ENCODE measurements at places on chromosomes 16 and 17.

DNA sequence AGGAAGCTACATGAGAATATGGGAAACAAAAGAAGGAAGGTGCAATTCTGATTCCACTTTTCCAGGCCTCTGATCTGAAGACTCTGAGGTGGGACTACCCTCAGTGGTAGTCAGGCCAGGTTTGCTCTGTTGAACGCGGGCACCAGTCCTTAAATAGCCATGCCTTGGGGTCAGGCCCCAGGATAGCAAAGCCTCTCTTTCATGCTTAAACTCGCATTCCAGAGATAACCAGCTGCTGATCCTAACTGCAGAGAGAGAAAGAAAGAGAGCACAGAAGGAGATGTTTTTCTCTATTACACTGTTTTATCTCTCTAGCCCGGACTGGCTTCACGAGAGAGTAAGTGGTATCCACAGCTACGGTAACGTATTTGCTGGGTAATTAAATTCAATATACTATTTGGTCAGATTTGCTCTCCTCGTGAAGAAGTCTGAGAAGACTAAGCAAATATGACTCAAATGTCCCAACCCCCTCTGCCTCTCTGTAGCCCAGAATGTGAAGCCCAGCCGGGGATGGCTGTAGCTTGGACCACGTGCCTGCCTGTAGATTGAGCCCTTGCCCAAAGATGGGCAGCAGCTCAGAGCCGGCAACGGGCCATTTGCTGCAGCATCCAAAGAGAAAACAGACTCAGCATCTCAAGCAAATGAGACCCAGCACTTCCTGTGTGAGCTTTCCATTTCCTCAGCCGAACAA lies 122.2 kb downstream of the SMG6 start:
- DNase-seq: peak; percentile 73

- DNase-seq: no peak
Measured at GRCh38 chr16:7545251-7545650, 212.6 kb downstream of the RBFOX1 start.

GRCh38 chr17:31580706-31581490 lies 189.4 kb downstream of the RAB11FIP4 start:
- no peak for DNase-seq

GRCh38 chr16:51696376-51696775 lies 545.3 kb upstream of the SALL1 start:
- DNase-seq: no peak

- no peak for DNase-seq
Measured at GRCh38 chr16:2438121-2438520, 8.9 kb downstream of the CCNF start.

- no peak for DNase-seq
Measured at GRCh38 chr16:76583945-76584344, 306.7 kb downstream of the CNTNAP4 start.

DNA sequence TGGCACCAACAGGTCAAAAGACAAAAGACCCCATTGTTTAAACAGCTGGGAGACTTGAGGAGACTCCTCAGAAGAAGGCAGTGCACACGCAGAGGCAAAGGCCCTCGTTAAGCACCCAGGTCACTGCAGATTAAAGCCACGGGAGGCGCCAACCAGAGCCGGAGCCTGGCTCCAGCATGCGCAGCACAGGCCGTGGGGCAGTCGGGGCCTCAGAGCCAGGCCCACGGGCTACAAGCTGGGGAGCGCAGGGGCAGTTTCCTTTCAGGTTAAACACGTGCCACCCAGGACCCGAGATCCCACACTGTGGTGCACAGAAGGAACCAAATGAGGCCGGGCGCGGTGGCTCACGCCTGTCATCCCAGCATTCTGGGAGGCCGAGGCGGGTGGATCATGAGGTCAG lies 9.2 kb downstream of the PIEZO1 start:
- DNase-seq: no peak

DNA sequence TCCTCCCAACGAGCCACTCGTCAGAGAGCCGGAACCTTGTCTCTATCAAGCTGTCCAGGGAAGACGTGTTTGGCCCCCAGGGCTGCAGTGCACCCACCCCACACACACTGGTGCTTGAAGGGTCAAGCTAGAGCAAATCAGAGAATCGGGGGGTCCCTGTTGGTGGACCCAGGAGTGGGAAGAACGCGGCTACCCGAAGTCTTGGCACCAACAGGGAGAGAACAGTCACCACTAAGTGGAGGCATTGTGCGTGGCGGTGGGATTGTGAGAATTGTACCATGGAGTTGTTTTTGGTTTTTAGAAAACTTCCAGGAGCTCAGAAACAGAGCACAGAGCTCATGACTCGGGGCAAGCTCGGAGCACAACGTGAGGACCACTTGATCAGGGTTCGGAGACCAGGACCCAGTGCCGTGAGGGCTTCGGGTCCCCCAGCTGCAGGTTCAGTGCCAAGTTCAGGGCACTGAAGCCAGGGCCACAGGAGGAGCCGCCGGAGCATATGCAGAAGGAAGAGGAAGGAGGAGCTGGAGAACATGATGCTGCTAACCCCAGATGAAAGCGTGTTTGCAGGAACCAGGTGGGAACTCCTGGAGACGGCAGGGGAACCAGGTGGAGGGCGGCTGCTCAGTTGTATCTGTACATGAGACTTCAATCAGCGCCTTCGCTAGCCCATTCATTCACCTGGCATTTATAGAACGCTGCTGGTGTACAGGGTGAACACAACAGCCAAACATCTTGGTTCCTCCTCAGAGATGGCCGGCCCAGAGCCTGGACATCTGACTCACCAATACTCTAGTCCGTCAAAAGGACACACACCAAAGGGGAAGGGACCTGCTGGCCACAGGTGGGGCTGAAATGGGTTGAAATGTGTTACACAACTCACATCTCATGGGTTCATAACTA lies 42.8 kb downstream of the METRNL start:
- DNase-seq: no peak

DNA sequence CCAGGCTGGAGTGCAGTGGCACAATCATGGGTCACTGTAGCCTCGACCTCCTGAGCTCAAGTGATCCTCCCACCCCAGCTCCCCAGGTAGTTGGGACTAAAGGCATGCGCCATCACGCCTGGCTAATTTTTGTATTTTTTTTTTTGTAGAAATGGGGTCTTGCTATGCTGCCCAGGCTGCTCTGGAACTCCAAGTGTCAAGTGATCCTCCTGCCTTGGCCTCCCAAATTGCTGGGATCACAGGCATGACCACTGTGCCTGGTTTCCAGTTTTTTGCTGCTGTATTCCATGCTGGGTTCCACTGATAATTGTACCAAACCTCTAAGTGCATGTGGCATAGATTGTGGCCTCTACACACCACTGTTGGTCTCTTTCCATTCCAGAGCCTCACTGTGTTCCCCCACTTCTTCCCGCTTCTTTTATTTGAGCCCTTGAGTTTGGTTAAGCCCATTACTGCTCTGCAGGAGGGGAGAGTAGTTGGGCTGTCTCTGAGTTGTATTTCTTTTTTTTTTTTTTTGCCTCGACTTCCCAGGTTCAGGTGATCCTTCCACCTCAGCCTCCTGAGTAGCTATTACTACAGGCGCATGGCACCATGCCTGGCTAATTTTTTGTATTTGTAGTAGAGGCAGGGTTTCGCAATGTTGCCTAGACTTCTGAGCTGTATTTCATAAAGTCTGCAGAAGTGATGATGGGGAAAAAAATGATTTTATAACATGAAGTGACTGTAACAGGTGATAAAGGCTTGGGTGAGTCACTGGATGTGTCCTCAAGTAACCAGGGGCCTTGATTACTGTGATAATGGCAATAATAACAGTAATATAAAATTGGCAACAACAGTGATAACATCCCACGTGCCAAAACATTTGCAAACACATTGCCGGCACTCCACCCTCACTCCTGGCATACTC lies 30.0 kb downstream of the EEF2K start:
- no peak for DNase-seq

GRCh38 chr17:70478902-70479301 lies 309.6 kb downstream of the KCNJ2 start:
- no peak for DNase-seq

DNA sequence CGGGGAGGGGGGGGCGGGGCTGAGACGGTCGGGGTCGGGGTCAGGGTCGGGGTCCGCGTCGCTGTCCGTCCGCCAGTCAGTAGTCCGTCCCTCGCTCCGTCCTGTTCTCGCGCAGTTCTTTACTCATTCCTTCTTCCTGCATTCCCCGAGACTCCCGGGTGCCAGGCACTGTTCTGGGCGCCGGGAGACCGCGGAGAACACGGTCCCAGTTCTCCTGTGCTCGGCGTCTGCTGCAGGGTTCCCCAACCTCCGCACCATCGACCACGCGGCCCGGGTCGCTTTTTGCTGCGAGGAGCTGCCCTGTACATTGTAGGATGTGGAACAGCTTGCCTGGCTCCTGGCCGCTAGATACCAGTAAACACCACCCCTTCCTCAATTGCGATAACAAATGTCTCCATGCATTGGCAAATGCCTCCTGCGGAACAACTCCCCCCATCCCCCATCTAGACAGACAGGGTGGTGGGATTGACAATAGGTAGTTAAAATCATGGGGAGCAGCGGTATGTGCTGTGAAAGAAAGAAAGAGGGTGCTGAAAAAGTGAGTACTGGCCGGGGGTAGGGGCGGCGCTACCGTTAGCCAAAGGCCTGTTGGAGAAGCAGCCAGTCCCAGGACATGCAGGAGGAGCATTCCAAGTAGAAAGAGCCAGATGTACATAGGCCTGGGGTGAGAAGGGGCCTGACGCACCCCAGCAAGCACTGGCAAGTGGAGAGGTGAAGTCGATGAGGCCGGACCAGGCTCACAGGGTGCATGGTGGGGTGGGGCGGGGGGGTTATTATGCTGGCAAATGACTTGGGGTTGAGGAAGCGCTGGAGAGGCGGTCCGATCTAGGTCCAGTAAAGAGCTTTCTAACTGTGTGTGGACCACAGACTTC lies 631 bp downstream of the TRAF7 start:
- no peak for DNase-seq

GRCh38 chr16:85461022-85461813 lies 151.9 kb upstream of the GSE1 start:
- no peak for DNase-seq

GRCh38 chr16:14275934-14276333 lies 204.8 kb downstream of the MRTFB start:
- no peak for DNase-seq

DNA sequence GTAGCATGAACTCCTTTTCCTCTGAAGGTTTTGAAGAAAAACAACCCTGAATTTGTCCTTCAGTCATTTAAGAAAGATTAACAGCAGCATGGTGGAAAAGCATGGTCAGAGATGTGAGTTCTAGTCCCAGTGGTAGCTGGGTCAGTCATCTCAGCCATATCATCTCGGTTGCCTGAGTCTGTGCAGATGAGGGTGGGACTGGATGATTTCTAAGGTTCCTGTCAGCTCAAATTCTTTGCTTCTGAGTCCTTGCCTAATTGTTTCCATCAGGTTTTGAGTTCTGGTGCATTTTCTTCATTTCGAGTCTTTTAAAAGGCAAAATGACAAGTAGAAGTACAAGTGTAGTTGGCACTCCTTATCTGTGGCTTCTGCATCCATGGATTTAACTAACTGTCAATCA lies 63.9 kb downstream of the TNRC6C start:
- DNase-seq: no peak

- no peak for DNase-seq
Measured at GRCh38 chr16:3149193-3149530, 14.3 kb downstream of the ZNF213 start.

GRCh38 chr16:55565086-55565485 lies 1.4 kb upstream of the CAPNS2 start:
- no peak for DNase-seq

DNA sequence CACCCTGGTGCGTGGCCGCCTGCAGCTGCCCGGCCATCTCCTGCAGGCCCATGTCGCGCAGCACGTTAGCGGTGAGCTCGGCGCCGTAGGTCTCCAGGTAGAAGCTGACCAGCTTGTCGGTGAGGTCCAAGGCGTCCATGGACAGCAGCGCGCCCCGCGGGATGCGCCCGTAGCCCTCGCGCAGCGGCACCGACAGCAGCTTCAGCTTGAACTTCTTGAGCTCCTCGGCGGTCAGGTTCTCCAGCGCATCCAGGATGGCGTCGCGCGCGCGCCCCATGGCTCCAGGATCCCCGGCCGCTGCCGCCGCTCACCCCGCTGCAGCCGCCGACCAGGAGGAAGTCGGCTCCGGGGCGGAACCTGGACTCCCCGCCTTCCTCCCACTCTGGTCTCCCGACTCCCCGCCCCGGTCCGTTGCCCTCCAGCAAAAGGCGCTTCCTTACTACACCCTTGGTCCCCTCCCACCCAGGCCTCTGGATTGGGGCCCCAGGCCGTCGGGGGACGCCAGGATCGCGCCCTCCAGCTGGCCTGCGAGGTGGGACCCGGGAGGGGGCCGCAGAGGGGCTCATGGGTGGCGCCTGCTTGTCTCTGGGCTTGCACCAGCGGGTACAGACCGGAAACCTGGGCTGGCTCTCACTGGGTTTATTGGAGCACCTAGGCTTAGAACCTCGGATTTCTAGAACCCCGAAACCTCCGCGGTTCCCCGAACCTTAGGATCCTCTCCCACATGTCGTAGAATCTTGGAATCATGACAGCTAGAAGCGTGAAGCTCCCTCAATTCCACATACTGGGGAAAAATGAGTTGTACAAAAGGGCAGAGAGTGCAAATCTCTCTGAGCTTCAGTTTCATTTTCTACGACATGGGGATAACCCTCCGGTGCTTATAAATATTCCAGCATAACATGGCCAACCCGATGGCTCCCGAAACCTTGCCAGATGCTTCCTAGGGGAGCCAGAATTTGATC lies at the start of gene PYCARD:
Gene PYCARD (minus strand): TSS at position 347 of the 962 bp plus-strand sequence. CDS start 70 bp downstream, at position 277.
- DNase-seq: no peak

GRCh38 chr16:58105631-58106030 lies 23.6 kb downstream of the CFAP20 start:
- no peak for DNase-seq

DNA sequence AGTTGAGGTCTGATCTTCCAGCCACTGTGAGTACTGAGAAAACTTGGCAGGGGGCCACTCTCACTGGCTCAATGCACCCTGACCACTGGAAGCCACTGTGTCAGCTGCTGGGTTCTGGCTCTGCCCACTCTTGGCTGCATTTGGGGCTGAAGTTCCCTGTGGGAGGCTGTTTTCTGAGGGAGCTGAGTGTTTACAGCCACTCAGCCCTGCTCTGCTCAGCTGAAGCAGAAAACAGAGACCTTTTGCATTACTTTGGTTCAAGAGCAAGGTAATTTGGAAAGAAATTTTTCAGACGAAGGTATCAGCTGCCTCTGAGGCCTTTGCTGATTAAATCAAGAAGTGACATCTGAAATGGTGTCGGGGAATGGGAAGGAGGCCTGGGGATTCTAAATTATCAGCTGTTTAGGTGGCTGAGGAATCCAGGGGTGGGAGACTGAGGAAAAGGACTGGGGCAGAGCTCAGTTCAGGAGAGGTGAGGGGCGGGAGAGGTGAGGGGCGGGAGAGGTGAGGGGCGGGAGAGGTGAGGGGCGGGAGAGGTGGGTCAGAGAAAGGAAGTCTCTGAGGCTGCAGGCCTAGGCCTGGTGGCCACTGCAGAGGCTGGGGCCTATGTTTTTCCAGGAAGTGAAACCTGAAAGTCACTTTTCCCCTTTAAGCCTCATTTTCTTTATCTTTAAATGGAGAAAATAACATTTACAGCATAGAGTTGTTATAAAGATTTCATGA lies at the start of gene ACSM5:
Gene ACSM5 (plus strand): TSS at position 137 of the 723 bp plus-strand sequence. CDS start 1,951 bp downstream, outside the sequence.
- DNase-seq: no peak

Measured in AG04449 (cell line).